Cortex of kidney (tissue), 1 donor: ENCODE measurements at places on chromosomes 7 and 10.

DNA sequence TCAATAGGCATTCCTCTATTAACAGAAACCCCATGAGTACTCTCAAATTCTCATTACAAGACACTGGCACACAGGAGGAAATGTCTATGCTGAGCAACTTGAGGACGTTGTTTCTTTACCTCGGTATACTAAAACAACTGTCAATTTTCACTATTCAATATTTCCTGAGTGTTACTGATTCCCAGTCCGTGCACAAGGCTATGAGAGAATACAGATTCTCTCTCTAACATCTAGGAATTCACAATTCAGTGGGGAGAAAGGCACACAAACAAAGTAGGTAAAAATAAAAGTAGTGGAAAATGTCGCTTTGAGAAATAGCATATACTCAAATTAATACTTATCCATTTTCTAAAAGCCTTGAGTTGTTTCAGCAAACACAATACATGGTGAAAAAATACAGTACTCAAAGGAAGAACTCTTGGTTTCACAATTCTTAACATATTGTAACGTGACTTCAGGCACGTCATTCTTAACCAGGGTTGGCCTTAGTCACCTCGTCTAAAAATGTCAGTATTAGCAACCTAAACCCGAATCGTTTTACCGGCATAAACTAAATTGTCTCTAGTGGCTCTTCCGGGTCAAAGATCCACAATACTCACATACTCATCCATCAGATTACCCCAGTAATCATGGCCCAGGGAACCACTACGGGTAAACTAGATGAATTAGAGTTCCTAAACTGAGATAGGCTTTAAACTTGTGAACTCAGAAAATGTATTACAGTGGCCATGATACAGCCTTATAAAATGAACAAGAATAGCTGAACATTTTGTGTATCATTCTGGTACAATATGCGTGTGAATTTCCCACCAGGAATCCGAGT, 1.5 kb downstream of the IPMK start:
- no peak for DNase-seq

- no peak for DNase-seq
Observed at GRCh38 chr7:69693042-69693441, 94.8 kb downstream of the AUTS2 start.

GRCh38 chr7:27943241-27943640, 203.3 kb downstream of the TAX1BP1 start:
- DNase-seq, result no peak

- no peak for DNase-seq
Observed at GRCh38 chr10:125093199-125093973, 67.0 kb downstream of the CTBP2 start.

DNA sequence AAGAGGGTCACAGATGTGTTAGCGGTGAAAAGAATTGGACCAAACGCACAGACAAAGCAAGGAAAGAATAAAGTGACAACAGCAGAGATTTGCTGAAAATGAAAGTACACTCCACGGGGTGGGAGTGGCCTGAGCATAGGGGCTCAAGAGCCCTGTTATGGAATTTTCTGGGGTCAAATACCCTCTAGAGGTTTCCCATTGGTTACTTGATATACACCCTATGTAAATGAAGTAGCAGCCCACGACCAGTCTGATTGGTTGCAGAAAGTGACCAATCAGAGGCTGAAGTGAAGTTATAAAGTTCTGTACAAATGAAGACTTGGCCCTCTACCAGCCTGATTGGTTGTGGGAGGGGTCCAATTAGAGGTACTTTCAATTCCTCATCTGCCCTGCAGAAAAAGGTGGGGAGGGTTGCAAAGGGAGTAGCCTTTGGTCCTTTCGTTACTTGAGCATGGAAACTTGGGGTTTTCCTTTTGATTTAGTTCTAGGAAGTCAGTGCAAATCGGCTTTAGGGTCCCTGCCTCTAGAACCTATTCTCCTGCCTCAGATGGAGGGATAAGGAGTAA, 125.6 kb upstream of the PRPS1L1 start:
- no peak for DNase-seq

- DNase-seq, result no peak
Observed at GRCh38 chr10:10164848-10165247, 852.8 kb upstream of the CELF2 start.

DNA sequence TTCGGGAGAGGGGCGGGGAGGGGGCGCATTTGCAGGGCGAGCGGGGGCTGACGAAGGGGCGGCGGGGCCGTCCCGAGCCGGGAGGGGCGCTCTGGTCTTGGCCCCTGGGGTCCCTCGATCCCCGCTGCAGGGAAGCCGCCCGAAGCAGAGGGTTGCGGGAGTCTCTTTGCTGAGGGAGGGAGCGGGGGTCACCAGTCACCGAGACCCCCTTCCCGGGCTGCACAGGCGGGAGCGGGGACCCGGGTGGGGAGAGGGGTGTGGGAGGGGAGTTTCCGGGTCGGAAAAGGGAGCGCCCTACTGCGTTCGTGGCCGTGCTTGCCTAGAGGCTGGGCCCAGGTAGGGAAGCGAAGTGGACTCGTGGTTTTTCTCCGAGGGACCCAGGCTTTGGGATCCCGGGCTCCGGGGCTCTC, 422 bp downstream of the AP1S1 start:
- DNase-seq, result no peak

- no peak for DNase-seq
Observed at GRCh38 chr7:153188630-153189029, 429.1 kb downstream of the ACTR3B start.

DNA sequence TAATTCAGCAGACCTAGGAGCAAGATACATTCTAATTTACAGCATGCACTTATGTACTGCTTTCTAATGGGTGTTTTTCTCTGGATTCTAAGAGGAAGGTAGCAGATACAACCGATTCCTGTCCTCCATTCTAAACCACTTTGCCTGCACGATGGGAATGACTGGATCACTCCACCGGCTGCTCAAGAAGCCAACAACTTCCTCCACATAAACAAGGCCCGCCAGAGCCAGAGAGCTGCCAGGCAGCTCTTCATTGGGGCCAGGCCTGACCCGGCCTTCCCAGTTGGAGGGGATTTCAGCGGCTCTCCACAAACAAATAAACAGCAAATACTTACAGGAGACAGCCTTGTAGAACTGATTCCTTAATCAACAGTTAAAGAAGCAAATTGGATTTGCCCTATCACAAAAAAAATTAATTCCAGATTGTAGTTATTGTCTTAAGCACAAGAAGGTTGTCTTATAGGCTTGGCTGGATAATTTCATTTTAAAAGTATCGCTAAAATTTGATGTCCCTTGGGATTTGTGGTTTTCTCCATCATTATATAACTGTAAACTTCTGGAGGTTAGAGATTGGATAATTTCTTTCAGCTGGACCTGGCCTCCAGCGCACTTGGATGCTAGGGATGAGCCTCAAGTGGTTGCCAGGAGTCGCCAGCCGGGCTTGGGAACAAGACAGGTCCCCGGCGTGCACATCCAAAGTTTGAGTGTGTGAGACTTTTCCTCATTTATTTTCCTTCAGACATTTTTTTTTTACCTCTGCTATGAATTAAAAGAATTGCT, 20.9 kb downstream of the EBF3 start:
- DNase-seq, result no peak

DNA sequence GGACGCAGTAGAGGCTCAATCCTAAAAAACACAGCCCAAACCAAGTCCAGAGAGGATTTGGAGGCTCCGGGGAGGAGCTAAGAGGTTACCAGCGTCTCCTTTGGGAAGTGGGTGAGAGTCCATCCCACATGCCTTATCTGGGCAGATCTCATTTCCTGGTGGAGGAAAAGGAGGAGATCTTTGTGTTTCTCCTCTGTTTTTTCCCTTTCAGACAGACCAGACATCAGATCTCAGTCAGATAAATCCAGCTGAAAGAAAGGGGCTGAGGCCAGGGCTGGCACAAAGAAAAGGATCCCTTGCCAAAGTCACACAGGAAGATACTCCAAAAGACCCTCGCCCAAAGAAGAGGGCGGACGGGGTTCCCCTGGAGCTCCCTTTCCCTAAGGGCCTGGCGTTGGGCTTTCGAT, 58.3 kb upstream of the COMTD1 start:
- DNase-seq, result no peak

GRCh38 chr10:117462424-117462792, 80.1 kb upstream of the EMX2 start:
- DNase-seq, result no peak

GRCh38 chr7:132187869-132188789, 388.1 kb downstream of the PLXNA4 start:
- DNase-seq, result no peak

DNA sequence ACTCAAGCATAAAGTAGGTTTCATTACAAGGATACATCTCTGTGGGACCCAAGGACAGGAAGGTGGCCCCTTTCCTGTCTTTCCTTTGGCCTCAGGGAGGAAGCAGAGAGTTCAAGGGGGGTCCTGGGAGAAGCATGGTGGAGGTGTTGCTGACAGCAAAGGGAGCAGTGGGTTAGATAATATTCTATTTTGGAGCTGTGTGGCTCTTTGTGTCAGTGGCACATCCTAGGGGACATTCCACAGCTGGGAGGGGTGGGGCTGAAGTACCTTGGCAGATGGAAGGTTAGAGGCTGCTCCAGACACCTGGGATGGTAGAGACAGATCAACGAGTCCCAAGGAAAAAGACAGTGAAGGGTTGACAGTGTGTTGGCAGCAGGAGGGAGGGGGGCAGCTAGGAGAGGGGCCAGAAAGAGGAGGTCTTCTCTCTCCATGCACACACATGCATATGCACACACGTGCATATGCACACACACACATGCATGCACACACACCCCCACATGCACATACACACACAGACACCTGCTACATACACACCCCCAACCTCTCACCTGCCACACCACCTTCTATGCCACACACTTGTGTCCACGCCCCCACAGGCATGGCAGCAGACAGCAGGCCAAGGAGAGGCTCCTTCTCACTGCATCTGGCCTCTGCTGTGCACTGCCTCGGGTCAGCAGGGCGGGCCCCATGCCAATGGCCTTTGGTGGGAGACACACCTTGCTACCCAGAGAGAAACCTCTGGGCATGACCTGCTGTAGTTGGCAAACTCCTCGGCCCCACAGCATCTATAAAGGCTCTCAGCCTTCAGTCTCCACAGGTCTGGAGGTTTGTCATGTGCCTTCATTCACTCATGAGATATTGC, 5.6 kb upstream of the POLD2 start:
- DNase-seq, result no peak

GRCh38 chr7:23012908-23013714, 819 bp downstream of the HYCC1 start:
- no peak for DNase-seq

- DNase-seq, result no peak
Observed at GRCh38 chr10:27223964-27224363, 16.6 kb downstream of the ACBD5 start.

GRCh38 chr7:49247759-49248158, 323.4 kb downstream of the CDC14C start:
- no peak for DNase-seq

GRCh38 chr7:158824028-158824427, 5.3 kb downstream of the ESYT2 start:
- DNase-seq, result no peak

DNA sequence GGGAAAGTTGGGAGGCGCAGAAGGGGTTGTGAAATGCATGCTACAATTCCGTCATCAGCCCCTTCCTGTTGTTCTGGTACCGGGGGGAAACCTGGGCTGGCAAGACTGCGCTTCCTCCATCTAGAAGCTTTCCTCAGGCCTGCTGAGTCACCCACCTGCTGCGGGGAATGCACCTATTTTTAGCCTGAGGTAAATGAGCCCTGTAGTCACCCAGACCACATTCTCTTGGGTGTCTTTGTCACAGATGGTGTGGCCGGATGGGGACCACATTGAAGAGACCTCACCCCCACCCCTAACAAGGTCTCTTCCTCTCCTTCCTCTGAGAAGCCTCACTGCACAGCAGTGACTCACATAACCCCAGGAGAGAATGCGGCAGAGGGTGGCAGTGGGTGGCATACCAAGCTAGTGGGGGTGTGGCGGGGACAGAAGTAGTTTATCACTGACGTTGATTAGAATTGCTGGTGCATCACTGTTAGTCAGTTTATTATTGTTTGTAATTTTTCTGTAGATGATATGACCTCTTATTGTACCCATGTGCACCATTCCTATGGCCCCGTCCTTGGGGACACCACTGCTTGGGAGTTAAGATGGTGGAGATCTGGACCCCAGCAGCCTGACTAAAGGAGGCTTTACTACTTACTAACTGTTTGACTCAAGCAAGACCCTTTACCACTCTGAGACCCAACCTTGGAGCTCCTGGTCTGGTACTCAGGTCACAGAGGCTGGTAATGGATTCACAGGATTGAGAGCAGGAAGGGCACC, 83.0 kb upstream of the DUSP5 start:
- DNase-seq, result no peak

DNA sequence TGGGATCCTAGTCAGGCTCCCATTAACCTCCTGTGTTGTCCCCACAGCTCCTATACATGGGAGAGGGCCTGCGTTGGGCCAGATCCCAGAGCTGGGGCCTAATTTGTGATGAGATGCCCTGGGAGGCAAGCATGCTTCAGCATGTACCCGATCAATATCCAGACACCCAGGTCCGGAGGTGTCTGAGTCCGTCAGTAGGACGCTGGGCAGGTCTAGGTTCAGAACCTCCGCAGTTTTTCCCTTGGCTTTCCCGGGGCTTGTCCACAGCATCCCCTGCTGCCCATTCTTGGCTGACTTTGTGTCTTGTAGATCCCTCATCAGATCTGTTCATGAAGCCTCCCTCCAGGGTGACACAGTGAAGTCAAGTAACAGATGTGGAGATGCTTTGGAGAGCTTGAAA, 32.7 kb upstream of the RBAK start:
- no peak for DNase-seq

GRCh38 chr10:90420637-90421318, 437.1 kb downstream of the HTR7 start:
- no peak for DNase-seq

- DNase-seq, result no peak
Observed at GRCh38 chr7:70322856-70323255, 724.6 kb downstream of the AUTS2 start.
